ENCODE measurements at places on chromosomes 16 and 17.

DNA sequence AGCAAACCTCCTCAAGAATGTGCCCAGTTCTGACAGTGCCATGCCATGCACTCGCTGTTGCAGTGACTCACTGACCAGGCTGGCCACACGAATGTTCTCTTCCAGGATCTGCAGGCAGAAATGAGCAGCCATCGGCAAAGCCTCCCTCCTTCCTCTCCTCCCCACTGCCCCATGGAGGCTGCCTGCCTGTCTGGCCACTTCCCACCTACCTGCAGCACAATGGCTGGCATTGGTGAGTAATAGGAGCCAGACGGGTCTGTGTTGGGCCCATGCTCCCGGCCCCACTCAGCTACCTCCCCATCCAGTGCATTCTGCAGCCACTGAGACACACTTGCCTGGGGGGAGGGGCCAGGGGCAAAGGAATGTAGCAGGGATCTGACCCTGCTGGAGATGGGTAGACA is 2.8 kb upstream of the MATCAP1 start:
- no peak for DNase-seq

GRCh38 chr17:19361944-19362276 is 613 bp downstream of the B9D1 start:
- DNase-seq: no peak

DNA sequence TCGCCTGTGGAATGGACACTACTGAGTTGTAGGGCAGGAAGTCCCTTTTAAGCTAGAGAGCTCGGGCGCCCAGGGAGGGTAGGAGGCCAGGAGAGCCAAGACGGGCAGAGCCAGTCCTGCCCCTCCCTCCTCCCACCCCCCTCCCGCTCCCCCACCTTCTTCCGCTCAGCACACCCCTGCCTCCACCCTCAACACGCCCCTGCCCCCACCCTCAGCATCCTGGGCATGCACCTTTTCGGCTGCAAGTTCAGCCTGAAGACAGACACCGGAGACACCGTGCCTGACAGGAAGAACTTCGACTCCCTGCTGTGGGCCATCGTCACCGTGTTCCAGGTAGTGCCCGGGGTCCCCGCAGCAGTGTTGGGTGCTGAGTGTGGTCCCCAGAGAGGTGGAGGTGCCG is 18.3 kb downstream of the TPSG1 start:
- DNase-seq: no peak

GRCh38 chr17:33522623-33523022 is 229.5 kb upstream of the ASIC2 start:
- no peak for DNase-seq

DNA sequence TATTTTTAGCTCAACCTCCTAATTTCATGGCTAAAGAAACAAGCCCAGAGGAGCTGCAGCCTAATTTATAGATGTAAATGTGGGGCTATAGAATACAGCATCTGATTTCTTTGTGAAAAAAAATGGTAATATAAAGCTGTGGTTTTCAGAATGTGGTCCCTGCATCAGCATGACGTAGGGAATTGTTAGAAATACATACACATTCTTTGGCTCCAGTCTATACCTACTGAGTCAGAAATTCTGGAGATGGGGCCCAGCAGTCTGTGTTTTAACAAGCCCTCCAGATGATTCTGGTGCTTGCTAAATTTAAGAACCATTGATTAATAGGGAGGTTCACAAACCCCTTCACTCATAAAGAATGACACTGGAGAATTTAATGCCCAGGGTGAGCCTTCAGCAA is 18.1 kb upstream of the MYH8 start:
- DNase-seq: no peak

DNA sequence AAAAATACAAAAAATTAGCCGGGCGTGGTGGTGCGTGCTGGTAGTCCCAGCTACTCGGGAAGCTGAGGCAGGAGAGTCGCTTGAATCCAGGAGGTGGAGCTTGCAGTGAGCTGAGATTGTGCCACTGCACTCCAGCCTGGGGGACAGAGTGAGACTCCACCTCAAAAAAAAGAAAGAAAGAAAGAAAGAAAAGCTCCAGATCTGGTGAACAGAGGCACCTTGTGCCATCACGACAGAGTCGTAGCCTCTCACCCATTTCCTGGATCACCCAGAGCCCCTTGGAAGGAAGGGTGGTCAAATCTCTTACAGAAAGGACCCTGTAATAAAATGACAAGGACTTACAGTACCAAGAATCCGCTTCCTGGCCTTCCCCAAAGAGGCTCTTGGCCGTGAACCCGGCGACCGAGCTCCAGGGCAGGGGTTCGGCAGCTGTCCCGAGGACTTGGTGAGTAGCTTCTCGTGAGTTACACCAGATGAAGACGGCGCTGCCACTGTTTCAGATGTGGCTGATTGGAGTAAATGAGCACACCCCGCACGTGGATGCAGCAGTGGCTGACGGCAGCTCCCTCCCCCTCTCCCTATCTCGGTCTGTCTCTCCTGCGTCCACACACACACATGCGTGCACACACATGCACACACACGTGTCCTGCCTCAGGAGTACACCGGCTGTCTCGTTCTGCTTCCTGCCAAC is 13.5 kb downstream of the LGALS3BP start:
- no peak for DNase-seq

GRCh38 chr16:49023050-49023449 is 258.6 kb downstream of the CBLN1 start:
- peak; percentile 19 for DNase-seq

DNA sequence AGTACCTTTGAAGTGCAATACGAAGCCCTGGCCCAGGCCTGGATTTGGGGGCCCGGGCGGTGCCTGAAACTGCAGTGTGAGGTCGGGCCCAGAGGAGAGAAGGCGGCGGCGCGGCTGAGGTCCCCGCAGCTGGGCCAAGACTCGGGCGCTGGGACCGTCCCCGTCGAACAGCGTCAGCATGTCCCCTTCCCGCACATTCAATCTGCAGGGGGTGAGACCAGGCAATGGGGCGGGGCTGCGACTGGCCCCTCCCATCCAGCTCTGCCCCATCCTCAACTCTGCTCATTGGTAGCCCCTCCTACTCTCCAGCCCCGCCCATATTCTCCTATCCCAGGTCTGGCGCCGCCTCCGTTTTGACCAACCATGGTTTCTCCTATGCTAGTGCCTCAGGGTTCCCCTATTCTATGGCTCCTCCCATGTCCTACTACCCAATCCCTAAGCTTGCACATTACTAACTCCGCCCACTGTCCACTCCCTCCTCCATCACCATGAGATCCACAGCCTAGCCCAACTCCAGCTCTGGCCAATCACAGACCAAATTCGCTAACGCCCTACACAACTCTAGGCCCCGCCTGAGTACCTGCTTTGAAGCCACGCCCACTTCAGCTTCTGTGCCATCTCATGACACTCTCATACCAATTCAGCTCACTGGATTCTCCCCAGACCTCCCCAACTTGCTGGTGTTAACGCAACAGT is 14.4 kb upstream of the CDIPT start:
- no peak for DNase-seq

DNA sequence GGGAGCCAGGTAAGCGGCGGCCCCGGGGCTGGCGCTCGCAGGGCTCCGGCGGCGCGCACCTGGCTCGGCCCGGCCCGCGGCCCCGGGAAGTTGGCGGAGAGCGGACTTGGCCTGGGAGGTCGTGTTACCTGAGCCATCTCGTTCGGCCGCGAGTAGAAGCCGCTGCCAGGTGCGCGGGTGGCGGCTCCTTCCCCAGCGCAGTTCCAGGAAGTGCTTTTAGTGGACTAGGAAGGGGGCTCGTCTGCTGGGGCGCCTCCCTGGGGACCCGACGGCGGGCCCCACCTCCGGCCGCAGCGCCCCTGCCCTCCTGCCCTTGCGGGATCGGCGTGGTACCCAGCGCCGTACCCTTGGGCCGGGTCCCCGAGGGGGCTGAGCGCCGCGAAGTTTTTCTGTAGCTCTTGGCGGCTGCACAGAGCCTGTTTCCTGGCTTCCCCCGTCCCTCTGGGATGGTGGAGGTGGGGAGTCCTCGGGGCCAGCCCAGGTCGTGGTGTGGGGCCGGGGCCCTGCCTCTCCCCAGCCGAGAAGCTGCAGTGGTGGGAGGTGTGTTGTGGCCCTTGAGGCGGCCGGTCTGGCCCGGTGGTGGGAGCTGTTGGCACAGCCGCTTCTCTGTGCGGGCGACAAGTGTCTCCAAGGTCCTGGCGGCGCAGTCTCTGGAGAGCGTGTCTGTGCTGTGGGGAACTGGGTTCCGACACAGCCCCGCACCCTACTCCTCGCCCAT is 96.9 kb downstream of the RAB11FIP4 start:
- no peak for DNase-seq

DNA sequence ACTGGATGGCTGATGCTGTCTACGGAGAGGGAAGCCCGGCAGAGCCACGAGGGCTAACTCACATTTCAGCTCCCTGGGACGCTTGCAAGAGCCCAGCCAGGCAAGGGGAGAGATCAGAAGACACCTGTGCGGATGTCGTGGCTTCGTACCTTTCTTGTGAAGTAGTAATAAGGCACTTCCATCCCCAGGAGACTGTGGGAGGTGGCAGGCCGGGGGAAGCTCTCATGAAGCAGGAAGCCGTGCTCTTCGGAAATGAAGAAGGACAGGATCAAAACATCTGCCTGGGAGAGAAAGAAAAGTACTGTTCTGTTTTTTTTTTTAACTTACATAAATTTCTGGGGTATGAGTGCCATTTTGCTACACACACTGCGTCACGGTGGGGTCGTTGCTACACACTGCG is 28.4 kb downstream of the TMEM204 start:
- peak; percentile 31 for DNase-seq

DNA sequence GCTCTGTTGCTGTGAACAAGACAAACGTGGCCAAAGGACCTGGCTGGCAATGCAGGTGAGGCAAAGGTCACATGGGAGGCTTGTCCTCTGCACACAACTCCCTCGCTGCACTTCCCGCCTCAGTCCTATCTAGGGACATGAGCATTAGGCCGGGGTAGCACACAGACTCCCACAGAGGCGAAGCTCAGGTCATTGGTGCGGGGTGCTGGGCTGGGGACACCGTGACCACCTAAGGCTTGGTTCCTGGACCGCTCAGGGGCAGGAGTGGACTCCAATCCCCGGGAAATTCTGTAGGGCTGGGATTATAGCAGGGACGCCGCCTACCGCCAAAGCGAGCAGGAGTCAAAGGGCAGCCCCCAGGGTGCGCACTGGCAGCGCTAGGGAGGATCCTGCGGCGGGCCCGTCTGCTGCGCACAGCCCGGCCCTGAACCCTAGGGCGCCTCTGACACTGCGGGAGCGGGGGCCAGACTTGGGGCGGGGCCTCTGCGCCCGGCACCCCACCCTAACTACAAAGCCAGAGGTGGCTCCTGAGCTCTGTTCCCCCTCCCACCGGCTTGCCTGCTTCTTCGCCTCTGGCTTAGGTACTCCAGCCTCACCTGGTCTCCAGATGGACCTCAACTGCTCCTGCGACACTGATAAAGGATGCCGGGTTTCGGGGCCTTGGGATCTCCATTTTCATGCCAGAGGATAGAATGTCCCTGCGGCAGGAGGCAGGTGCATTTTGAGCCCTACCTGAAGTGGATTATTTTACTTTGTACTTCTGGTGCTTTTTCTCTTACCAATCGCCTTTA is 3.9 kb upstream of the MT1B start:
- no peak for DNase-seq

GRCh38 chr17:73660366-73660765 is 16.1 kb upstream of the SDK2 start:
- DNase-seq: no peak

DNA sequence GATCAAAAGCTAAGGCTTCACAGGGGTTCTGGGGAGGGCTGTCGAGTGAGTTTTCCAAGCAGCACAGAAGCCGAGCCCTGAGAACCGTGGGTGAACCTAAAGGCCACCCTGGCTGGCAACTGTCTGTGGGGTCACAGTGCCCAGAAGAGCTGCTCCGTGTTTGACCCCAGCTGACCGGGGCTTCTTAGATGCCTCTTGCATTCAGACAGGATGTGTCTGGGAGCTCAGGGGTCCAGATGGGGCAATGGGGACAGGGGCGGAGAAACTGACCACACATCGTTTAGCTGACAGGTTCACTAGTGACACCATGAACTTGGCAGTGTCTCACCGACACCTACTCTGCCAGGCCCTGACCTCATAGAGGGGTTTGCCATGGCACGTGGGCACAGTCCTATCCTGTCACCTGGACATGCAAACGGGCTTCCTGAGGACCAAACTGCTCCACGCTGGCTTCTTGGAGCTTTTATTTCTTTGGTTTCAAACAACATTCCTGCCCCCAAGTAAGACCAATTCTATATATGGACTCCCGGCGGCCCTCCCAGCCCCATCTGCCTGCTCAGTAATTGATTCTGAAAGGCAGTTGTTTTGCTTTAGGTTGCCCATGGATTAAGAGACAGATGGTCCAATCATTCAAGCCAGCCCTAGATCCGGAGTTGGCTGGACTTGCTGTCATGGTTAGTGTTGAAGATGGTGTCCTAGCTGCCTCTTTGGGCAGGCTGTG is 22.2 kb downstream of the WSCD1 start:
- no peak for DNase-seq

Measured in head of caudate nucleus (tissue), 42 donors.